ENCODE measurements at places on chromosomes 4 and X.

- DNase-seq: no peak
Observed at GRCh38 chr4:35052546-35052945, 1191.8 kb downstream of the ARAP2 start.

DNA sequence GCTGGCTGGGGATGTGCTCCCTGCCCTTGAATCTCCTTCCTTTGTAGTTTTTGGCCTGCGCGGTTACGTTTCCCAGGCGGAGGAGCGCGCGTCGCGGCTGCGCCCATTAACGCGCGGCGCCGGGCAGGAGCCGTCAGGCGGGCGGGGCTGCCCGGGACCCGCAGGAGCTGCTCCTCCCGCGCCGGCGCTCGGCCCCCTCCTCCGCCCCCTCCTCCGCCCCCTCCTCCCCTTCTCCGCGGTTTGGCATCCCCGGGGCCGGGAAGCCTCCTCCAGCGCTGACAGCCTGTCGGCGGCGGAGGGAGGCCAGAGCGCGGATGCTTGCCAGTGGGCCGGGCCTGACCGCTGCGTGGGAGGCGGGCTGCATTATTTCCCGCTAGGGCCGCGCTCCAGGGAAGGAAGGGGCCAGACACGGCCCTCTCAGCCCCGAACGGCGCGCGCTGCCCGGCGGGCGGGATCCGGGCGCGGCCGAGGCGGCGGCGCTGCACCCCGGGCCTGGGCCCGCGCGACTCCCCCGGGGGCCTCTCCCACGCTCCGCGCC, at the start of gene DCLK2:
Gene DCLK2, plus strand, starts transcription at position 405 of the 538 bp plus-strand sequence. CDS start 583 bp downstream, outside the sequence.
- no peak for DNase-seq

DNA sequence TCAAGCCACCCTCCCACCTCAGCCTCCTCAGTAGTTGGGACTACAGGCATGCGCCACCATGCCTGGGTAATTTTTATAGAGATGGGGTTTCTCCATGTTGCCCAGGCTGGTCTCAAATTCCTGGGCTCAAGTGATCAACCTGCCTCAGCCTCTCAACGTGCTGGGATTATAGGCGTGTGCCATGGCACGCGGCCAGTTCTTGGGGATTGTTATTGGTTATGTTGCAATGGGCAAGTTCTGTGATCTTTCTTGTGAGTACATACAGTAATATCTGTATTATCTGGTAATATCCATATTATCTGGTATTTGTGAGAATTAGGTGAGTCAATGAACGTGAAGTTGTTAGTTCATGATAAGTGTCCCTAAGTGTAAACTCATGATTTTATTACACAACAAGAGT, 90.3 kb upstream of the TBL1X start:
- no peak for DNase-seq

GRCh38 chr4:122099896-122100295, 52.2 kb upstream of the BLTP1 start:
- no peak for DNase-seq

DNA sequence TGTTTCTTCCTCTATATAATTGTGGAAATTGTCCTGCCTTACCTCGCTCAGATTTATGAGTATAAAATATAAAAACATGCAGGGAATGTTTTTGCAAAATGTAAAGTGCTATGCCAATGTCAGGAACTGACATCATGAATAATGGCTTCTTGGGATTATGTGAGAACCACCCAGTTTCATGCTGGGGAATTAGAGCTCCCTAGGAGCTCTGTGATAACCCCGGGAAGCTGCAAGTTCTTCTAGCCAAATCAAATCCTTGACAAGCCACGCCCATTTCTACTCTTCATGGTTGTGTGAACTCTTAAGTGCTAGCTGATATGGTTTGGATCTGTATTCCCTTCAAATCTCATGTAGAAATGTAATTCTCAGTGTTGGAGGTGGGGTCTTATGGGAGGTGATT, 85.9 kb upstream of the PAK3 start:
- DNase-seq: no peak

GRCh38 chr4:156243015-156243414, 289.3 kb upstream of the CTSO start:
- no peak for DNase-seq

DNA sequence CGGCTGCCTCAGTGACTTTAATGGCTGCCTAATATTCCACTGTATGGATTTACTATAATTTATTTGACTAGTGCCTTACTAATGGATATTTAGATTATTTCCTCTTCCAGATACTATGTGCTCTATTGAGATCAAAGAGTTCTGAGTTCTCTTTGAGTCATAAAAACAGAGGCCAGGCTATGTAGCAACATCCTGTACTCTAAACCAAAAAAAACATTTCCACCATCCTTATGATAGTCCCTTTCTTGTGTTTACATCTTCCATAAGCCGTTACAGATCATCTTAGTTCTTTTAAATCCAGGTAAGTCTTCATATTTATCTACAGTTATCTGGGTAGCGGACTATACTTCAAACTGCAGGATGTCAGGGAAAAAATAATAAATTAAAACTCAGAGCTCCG, 56.6 kb upstream of the TMEM184C start:
- no peak for DNase-seq

DNA sequence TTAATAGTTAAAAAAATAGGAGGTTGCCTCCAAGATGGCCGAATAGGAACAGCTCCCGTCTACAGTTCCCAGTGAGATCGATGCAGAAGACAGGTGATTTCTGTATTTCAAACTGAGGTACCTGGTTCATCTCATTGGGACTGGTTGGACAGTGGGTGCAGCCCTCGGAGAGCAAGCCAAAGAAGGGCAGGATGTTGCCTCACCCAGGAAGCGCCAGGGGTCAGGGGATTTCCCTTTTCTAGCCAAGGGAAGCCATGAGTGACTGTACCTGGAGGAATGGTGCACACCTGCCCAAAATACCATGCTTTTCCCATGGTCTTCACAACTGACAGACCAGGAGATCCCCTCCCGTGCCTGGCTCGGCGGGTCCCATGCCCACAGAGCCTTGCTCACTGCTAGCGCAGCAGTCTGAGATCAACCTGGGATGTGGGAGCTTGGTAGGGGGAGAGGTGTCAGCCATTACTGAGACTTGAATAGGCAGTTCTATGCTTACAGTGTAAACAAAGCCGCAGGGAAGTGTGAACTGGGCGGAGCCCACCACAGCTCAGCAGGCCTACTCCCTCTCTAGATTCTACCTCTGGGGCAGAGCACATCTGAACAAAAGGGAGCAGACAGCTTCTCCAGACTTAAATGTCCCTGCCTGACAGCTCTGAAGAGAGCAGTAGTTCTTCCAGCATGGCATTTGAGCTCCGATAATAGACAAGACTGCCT, 47.5 kb downstream of the PPA2 start:
- DNase-seq: no peak

- no peak for DNase-seq
Observed at GRCh38 chr4:108881190-108881589, 118.3 kb upstream of the ETNPPL start.

GRCh38 chr4:24551492-24552289, 32.7 kb downstream of the DHX15 start:
- no peak for DNase-seq

- no peak for DNase-seq
Observed at GRCh38 chrX:107731831-107732502, 43.6 kb downstream of the TSC22D3 start.

DNA sequence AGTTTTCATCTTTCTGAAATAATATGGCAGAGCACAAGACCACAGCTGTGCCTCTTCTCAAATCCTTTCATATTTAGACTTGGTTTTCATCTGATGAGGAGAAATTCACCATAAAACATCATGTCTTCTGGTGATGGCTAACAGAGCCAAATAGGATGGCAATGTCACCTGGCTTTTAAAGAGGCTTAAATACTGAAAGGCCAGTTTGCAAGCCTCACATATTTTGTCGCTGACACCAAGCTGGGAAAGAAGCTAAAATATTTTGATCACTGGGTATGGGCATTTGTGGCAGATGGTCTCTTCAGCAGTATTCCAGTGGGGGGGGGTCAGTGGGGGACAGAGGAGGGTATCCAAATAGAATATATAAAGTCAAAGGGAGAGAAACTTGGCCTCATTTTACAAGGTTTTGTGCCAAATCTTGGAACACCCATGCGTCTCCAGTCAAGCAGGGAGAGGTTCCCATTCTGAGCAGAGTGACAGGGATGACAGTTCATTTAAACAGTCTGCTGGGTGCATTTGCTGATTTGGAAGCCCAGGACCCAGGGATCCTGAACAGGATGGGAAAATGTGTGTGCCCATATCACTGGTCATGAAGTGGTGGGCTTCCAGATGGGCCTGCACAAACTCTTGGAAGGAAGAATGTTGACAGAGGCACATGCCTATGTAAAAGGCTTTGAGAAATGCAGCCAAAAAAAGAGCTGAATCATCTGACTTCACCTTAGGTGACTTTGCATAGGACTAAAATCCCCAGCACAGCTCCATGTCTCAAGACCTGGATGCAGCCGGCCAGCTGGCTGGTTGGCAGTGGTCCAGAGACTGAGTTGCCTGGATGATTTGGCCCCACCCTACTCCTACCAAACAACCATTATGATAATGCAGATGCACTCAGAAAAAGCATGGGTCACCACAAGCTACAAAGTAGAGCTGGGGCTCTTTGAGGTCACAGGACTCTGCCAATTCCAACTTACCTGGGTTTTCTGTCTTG, 484.4 kb upstream of the NR3C2 start:
- DNase-seq: no peak

Measured in germinal center (tissue), 1 donor.